Nephron progenitor cell (in vitro differentiated cells): ENCODE measurements at places on chromosomes 11 and 22.

DNA sequence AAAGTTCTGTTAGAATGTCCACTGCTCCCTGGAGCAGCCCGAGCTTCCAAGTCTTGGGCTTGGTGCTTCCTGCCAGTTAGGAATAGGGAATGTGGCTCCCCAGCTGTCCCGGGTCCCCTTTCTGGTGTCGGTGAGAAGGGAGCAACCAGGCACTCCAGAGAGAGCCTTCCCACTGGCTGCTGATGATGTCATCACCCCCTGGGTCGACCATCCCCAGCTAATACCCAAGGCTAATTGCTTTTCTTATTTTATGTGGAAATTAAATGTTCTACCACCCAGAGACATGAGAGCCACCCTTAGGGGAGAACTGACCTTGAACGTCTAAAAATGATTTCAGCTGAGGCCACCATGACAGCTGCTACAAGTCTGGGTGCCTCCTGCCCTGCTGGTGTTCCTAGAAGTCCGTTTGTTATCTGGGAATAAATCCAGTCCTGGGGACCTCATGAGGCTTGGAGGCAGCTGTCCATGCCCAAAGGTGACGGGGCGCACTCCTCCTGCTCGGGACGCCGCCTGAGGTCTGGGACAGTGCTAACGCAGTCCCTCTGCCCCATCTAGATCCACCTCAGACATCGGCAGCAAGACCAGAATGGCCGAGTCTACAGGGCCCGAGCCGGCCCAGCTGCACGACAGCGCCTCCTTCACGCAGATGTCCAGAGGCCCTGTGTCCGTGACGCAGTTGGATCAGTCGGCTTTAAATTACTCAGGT is 42.3 kb downstream of the C11orf91 start:
- DNase-seq: no peak

DNA sequence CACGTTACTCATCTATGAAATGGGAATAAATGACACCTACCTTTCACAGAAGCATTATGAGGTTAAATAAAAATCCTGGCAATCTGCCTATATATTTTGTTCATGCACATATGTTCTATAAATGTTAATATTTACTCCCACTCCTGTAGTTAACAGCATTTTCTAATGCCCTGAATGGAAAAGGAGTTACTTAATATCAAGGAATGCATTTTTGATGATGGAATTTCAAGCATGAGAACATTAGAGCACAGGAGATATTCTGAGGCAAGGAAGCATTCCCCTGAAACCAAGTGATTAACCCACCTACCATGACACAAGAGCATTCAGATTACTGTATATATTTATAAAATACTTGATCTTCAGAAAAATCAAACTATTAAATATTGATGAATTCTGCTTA is 102.1 kb downstream of the ARHGAP32 start:
- DNase-seq: no peak

- no peak for DNase-seq
Measured at GRCh38 chr11:73397468-73398131, 21.4 kb downstream of the RELT start.

DNA sequence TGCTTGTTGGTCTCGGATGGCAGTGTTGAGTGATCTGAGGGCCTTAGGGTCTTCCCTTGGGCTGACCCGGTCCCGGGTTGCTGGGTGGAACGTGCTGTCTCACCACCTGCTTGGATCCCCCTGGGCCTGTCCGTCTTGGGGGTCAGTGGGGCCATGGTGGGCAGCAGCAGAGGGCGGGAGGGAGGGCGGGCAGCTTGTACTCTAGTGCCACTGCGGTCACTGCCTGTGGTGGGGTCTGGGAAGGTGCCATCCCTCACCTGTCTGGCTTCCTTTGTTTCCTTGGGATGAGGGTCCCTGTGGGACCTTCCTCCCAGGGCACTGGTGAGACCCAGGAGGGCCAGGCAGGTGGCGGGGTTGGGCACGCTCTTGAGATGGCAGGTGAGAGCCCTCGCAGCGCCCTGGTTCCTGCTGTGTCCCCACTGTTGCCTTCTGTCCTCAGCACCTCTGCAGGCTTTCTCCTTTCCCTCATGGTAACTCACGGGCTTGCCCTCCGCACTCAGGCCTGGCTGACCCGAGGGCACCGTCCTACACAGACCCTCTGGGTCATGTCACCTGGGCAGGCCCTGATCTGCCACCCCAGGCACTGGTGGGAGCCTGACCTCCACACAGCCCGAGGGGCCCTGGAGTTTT is 34.2 kb downstream of the TBC1D22A start:
- DNase-seq: no peak

DNA sequence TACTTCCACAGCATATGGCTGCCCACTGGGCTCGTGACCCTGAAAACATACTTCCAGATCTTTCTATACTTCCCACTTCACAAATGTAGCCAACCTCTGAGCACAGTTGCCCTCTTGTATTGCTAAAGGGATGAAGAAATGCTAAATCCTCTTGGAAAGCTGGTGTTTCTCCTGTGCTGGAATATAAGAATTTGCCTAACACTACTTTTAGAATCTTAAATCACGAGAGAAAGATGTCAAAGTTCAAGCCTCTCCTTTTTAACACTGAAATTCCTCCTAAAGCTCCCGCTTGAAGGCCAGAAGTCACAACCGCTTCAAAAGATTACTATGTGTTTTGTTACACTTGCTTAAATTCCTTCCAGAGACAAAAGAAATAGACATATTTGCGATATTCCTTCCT is 21.9 kb downstream of the MAML2 start:
- no peak for DNase-seq

- peak; percentile 56 for DNase-seq
Measured at GRCh38 chr11:125091247-125091876, 20.1 kb downstream of the TMEM218 start.

- no peak for DNase-seq
Measured at GRCh38 chr11:127485541-127485940, 485.0 kb upstream of the KIRREL3 start.
